NCI-H1048 (cell line): ENCODE measurements at places on chromosomes 7 and 10.
A peak's percentile ranks its signal among the peaks of the same experiment; 100 is the strongest.

DNA sequence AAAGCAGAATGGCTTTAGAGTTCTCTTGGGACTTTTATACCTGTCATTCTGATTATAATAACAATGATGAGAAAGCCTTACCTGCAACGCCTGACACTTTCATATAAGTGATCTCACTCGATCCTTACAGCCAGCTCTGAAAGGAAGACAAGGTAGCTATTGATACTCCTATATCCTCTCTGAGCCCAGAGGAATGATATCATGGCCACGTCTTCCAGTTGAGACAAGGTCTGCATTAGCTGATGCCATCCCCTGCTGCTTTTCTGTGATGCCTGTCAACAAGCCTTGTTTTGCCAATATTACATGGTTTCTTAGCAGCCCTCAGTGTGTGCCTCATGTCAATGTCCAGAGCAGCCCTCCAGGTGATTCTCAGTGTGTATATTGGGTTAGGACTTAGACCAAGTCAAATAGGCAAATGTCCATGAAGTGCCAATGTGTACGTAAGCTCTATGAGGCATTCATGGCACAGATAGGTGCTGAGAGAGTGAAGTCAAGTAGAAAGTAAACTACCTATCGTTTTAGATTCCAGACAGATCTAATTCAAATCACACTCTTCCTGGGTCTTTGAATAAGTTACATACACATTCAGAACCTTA is 405.9 kb downstream of the ADRA2A start:
- DNase-seq: no peak

GRCh38 chr10:77168161-77168560 is 469.4 kb downstream of the KCNMA1 start:
- no peak for DNase-seq

DNA sequence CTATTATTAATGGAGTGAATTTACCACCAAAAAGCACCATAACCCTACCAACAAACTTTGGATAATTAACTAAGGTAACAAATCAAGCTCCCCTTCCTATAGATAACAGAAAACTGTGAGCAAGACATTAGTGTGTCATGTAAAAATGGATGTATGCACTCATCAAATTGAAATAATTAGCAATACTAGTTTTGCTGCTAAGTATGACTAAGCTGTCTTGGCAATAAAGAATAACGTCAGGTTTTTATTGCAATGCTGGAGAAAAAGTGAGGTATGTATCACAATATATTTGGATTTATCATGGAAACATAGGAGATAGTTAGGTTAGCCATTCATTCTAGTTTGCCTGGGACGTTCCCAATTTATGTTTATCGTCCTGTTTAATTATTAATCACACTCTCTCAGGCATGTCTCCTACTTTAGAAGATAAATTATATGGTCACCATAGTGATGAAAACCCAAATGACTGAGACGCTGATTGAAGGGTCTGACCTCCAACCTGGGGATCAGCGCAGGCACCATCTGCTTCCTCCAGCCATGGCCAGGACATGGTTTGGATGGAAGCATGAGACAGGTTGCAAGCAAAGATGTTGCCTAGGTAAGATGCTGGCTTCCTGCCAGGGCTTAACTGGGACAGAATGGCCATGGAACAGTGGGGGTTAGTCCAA is 125.6 kb downstream of the FANK1 start:
- no peak for DNase-seq

DNA sequence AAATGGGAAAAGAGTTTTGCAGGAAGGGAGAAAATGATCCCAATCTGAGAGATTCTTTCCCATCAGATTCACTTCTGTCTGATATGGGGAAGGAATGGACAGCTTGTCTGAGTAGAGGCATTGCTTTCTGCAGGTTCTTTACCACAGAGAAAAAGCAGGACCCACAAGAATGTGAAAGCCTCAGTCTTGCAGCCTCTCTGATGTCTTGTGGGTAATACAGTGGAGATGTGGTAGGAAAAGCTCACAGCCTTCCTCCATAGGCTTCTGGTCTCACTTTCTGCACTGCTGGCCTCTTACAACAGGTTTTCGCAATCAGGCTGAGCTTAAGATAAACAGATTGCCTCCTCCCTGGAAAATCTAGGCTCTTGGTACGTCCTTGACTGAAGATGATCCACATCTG is 551 bp downstream of the IFIT1 start:
- DNase-seq: no peak

DNA sequence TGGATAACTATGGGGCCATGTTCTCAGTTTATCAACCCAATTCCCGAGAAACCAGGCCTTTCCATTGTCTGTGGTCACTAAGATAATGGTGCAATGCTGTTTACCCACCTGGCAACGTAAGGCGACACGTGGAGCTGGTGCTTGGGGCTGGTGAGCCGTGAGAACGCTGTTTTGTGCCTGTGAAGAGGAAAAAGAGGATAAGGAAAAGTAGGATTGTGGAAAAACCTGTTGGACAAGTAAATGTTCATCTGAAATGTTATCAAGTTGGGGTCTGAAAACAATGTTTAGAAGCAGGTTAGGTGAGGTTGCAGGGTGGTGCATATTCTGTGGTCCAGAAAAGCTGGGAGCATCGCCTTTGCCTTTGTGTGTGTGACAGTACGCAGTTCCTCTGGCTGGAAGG is 88.5 kb downstream of the PPP1R17 start:
- DNase-seq: peak; percentile 44

DNA sequence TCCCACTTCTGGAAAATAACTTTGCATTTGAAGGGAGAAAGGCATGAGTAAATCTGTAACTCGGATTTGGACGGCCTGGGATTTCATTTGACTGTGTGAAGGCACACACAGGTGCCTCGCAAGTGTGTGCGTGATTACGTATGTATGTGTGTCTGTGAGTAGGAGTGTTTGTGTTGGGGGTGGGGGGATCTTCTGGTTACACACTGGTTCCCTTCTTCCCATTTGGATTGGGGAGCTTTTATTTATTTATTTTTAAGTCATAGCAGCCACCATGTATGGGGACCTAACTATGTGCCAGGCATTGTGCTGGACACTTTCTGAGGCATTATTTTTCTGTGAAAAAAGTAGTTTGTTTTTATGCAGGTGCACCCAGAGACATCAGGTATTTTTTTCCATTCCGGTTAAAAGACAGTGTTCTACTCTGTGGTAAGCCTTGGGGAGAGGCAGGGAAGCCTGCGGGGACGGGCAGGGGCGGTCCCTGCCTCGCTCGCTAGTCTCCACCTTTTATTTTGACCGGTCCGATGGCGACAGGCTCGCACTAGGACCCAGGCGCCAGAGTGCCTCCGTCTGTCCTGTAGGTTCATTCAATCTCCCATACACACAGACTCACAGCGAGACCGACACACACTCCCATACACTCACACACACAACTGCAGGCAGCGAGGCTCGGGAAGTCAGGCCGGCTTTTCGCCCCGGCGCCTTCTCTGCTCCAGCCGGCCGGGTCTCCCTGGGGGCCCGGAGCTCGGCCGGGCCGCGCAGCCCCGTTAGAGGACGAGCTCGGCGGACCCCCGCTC is at the start of gene MXI1:
Gene MXI1, plus strand, starts transcription at position 595 of the 794 bp plus-strand sequence. CDS start 204 bp downstream, outside the sequence.
- DNase-seq: no peak

DNA sequence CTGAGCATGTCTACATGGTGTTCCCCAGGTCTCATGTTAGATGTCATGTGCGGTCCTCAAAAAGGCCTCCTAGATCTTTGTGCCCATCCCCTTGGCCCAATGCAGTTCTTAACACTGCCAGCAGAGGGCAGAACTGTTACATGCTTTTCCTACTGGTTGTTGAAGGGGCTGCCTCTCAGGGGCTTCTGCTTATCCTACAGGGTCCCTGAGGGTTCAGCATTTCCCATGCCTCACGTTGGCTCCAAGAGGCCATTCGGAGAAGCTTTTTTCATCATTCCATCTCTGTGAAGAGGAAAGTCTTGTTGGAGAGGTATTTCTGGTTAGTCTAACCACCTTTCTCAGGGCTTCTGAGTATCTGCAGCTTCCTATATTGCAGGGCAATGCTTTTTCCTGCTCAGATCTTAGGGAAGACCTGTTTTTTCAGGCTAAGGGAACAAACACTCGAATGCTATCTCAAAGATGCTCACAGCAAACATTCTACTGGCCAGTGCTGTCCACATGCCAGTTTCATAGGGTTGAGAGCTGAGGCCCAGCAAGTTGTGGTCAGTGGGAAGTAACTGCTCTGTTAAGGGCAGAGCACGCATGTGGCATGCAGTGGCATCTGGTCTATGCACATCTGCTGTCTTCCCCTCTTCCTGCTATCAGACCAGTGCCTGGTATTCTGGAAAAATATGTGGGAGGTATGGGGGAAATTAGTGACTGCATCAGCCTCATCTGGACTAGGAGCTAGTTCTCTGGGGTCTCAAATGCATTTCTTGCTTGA is 31.5 kb downstream of the MBL2 start:
- peak; percentile 23 for DNase-seq

- no peak for DNase-seq
Measured at GRCh38 chr7:103915680-103916357, 73.6 kb downstream of the RELN start.

DNA sequence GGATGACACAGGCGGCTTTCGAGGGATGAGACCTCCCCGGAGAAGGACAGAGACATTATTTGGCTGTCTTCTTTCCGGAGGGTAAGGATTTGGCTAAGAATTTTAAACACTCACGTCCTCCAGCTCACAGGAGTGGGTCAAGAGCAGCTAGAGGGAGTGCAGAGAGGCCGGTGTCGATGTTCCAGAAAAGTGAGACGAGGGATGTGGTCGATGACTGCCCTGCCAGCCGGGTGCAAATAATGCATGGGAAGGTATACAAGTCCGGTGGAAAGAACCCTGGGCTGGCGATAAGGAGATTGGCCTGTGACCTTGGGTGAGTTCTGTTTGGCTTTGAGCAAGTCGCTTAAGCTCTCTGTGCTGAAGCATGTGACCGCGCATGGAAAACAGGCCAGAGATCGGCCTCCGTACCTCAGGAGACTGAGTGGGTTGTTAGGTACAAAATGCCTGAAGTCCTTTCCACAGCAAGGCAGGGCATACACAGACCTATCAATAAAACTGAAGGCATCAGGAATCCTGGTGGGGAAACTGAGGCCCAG is 149.1 kb downstream of the UBE2H start:
- no peak for DNase-seq

DNA sequence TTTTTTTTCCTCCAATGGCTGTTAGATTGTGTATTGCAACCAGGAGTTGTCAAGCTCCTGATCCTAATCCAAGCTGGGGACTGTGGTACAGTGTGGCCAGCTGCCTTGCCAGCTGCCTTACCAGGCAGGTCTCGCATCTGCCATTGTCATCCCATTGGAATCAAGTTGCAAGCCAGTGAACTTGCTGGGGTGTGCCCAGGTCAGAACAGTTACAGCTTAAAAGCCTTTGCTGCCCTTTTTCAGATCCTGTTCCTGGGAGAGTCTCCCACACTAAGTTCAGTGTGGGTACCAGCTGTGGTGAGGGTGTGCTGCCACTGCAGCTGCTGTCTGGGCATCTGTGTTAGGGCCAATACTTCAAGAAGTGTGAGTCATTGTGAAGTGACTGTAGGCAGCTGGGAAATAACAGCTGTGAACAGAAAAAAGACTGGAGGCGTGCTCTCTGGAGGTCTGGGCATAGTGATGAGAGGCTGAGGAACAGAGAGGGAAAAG is 72.8 kb downstream of the CCNY start:
- no peak for DNase-seq

- DNase-seq: no peak
Measured at GRCh38 chr10:47145290-47145934, 154.6 kb upstream of the GDF10 start.

DNA sequence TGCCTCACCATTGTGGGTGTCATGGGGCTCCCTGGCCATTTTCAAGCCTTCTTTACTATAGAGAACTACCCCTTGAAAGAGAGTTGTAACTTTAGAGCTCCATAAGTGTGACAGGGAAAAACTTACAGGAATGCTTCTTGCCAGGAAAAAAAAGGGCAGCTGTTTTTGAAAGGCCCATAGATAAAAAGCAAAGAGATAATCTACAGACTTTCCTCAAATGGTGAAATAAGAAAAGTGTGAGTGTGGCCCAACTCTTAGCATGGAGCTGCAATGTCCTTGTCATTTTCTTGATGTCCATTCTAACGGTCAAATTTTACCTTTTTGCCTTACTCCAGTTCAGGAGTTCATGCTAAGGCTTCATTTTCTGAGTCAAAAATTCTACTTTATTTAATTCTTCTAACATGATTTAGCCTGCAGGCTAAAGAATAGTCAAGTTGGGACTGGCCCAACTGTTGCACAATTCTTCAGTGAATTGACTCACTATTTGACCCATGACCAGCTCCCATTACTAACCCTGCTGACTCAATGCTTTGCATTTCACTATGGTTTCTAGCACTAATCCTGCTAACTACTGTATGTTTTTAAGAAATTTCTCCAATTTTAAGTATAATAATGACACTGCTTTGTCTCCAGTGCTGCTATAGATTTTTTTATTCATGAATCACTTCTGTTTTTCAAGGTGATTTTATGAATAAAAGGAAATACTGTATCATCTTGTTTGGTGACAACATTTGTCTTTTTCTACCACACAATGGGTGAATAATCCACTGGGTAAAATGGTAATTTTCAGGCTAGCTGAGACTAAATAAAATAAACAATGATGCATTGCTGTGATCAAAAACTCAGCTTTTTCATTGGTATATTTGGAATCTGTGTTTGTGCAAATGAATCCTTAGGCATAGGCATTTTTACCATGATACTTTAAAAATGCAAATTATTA is 41.4 kb upstream of the SGCE start:
- no peak for DNase-seq
